ENCODE measurements at places on chromosomes 3 and 15.

GRCh38 chr15:47820747-47821319, 103.5 kb downstream of the SEMA6D start:
- DNase-seq: peak; percentile 26

DNA sequence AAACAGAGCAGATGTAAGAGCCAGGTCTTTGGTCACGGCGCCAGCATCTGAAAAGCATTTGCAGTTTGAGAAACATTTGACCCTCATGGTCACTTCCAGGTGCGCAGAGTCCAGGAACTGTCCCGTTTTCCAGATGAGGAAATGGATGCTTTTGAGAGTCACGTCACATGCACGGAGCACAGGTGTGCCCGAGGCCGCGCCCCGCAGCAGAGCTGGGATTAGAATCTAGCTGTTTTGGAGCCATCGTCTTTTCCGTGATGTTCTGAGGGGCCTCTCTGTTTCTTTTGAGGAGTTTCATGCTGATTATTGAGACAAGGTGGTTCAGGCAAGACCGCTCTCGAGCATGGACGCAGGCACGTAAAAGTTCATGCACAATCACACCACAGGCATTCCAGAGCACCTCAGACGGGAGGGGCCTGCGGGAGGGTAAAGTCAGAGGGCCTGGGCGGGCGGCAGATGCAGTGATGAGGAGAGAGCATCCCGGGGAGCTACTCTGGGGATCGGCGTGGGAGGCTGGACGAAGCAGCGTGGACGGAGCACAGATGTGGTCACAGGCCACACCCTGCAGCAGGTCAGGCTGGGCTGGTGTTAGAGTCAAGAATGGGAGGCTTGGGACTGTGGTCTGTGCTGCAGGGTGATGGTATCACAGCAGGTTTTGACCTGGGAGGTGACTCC, 139.2 kb upstream of the MEF2A start:
- no peak for DNase-seq

GRCh38 chr3:148178503-148178902, 519.2 kb upstream of the AGTR1 start:
- no peak for DNase-seq

DNA sequence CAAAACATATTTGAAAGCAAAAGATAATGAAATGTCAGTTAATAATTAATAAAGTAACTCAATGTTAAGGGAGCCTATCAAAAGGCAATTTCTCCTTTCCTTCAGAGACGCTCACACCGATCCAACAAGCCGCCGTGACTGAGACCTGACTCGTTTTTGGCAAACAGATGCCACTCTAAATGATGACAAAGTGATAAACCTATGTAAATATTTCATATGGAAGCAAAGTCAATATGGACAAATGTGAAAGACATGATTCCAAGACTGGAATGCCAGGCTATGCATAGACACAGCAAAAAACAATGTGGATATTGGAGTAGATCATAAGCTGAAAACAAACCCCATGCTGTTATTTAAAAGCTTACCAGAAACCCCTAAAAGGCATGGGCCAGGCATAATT, 137.2 kb upstream of the SUCLG2 start:
- no peak for DNase-seq

GRCh38 chr3:45644791-45645201, 44.4 kb upstream of the SACM1L start:
- peak; percentile 86 for DNase-seq

GRCh38 chr15:80487839-80488390, 83.7 kb downstream of the ARNT2 start:
- no peak for DNase-seq

DNA sequence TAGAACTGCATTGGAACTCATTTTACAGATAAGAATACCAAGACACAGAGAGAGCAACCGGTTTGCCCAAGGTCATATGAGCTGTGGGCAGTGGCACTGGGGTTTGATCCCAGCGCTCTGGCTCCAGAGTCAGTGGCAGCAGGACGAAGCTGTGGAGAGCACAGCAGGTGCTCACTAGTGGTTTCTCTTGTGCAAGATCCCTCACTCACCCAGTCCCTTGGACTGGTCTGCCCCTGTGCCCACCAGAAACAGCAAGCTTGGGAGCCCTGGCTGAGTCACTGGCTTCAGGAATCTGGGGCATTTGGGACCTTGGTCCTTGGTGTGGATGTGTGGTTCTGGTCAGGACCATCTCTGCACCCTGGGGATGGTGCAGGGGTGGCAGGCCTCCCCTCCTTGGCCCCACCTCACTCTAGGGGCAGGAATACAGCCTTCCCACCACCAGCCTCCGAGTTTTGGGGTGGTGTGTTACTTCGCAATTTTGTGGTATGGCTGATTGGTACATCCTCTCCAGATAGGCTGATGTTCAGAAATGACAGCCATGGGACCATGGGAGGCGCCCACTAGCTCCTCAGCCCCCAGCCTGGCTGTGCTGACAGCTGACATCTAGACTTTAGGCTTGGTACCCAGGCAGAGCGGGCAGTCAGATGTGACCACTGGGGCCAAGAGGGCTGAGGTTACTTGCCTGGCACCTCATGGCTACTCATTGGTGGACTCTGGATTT, 104.6 kb downstream of the LSM3 start:
- no peak for DNase-seq

- DNase-seq: no peak
Measured at GRCh38 chr3:117278424-117279190, 569.0 kb downstream of the TUSC7 start.

- no peak for DNase-seq
Measured at GRCh38 chr15:27479296-27480140, 508.5 kb downstream of the GABRG3 start.

DNA sequence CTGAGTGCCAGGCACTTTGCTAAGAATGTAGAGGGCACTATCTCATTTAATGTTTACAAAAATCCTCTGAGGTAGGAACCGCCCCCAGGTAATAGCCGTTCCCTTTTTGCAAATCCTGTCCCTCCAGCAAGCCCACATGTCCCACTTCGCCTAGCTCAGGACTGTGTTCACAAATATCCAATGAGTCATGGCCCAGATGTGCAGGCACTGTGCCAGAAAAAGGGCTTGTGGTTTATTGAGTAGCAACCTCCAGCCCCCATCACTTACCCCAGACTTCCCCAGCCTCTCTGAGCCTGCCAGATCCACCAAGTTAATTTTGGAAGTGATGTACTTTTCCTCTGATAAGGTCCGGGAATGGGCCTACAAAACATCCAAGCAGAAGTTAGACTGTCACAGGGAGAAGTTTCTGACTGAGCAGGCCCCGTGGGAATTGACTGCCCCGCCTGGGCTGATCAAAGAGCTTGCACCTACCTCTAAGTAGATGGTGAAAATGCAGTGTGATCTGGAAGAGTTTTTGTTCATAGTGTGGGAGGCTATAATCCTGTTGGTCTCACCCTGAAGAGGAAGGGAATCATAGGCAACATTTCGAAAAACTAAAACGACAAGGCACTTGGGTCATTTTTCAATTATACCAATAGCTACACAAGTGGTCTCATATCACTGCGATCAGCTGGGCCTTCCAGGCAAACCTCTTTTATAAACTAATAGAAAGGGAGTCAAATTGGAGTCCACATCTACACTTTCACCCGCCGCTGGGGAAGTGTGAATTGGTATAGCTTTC, 15.7 kb downstream of the KIF9 start:
- DNase-seq: peak; percentile 92

DNA sequence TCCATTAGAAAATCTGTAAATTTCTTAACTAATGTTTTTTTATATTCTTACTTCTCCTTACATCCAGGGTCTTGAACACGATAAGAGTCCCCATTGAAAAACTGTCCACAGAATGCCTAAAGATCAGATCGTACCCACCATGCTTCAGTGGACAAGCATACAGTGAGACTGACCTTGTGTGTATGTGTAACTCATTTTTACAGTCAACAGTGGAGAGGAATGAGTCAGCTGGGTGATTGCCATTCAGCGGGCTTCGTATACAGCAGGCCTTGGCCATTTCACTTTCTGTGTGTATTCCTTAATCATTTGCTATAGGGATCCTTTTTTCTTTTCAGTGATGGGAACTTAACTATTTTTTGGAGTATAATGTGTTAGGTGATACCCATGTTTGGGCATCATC, 10.6 kb downstream of the PARP14 start:
- DNase-seq: no peak

GRCh38 chr3:31137718-31138465, 243.4 kb upstream of the GADL1 start:
- no peak for DNase-seq

GRCh38 chr15:66429546-66429945, 42.8 kb downstream of the MAP2K1 start:
- DNase-seq: no peak

- DNase-seq: no peak
Measured at GRCh38 chr15:35101335-35101734, 16.2 kb upstream of the NANOGP8 start.

DNA sequence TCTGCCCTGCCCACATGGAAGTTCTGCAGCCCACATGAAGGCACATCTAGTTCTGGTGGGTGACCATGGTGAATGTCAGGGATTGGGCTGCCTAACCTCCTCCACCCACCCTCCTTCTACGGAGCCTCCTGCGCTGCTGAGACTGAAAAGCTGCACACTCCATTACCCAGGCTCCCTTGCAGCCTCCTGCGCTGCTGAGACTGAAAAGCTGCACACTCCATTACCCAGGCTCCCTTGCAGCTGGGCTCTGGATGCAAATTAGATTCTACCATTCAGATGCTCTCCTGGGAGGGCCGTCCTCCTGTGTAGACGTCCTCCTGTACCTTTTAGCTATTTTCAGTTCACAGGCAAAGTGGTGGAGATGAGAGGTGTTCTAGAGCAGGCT, 32.1 kb downstream of the POMGNT2 start:
- no peak for DNase-seq

DNA sequence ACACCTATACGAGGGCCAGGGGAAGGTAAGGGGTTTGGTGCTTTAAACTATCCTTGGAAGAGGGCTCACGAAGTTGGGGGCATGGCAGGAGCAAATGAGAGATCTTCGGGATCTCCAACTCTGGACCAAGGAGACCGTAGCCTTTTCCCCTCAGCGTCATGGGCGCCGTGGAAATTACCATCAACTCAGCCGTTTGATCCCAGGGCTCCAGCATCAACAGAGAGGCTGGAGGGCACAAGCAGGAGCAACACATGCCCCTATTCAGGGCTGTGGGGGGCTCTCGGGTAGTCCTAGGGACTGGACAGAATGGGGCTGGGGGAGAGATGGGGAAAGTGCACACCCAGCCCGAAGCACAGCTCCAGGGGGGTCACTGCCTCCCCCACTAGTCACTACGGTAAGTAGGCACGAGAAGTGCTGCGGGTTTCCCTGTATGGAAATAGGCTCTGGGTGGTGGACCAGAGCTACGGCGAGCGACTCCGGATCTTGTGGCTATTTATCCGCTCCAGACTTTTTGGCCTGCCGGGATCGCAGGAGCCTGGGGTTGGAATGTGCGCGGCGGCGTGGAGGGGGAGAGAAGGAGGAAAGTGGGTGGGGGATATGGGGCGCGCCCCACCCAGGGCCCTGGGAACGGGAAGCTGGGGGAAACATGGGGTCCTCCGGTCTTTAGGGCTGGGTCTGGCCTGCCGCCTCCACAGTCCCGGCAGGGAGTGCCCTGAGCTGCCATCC, 539 bp upstream of the LAMB2 start:
- peak; percentile 63 for DNase-seq

DNA sequence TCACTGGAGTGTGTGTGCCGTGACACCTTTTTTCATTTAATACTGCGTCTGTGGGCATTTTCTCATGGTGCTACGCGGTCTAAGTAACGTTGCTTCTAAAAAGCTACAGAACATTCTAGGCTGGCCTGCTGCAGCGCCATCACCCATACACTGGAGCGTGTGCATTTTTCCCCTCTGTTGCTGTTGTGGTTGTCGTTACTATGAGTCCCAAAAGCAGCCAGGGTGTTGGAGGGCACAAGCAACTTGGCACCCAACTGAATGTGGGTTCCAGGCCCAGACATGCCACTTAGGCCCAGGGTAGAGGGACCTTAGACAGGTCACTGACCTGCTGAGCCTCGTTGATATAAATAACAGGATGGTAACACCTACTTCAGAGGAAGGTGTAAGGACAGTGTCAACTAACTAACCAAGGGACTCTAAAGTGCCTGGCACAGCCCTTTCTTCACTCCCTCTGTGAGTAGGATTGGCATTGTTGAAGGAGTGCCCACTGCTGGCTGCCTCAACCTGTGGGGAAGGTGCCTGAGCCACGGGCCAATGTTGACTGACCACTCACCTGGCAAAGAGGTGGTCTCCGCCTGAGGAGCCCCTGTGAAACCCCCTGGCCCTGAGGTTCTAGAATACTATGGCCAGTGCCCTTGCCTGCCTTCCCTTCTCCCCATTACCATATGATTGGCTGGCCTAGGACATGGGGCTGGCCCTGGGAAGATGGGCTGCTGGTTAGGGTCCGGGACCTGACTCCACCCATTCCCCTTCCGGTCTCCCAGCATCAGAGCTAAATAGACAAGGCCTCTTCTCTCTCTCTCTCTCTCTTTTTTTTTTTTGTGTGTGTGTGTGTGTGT, 3.5 kb downstream of the CSK start:
- DNase-seq: no peak
